ENCODE measurements at places on chromosomes 7 and 10.

DNA sequence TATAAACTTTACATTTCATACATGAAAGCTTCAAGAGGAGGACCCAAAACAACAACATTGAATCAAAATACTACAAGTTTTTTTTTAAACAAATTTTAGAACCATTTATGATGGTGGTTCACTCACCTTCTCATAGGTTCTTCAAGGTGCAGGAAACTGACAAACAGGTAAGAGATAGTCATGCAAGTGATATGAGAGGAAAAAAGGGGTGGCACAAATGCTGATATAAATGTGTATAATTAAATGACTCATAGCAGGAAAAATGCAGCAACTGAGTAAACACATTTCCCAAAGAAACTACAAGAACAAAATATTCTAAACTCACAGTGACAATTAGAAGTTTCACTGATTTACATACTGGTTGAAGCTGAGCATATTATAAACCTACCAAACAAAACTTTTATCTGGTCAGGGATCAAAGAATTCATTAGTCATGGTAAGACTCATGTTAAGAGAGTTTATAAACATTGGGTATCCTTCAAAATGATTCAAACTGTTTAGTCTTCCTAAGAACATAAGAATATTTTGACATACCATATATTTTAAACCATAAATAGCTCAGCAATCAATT, 14.1 kb downstream of the ZWINT start:
- DNase-seq = no peak

DNA sequence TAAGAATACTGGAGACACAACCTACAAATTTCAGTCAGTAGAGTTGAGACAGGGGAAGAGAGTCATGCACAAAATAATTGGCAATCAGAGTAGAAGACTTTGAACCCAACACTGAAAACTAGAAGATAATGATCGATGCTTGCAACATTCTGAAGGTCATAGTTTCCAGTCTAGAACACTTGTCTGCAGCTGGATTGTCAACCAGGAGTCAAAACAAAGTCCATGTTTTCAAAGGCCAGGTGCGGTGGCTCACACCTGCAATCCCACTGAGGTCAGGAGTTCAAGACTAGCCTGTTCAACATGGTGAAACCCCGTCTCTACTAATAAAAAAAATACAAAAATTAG, 26.8 kb upstream of the SMURF1 start:
- no peak for DNase-seq

DNA sequence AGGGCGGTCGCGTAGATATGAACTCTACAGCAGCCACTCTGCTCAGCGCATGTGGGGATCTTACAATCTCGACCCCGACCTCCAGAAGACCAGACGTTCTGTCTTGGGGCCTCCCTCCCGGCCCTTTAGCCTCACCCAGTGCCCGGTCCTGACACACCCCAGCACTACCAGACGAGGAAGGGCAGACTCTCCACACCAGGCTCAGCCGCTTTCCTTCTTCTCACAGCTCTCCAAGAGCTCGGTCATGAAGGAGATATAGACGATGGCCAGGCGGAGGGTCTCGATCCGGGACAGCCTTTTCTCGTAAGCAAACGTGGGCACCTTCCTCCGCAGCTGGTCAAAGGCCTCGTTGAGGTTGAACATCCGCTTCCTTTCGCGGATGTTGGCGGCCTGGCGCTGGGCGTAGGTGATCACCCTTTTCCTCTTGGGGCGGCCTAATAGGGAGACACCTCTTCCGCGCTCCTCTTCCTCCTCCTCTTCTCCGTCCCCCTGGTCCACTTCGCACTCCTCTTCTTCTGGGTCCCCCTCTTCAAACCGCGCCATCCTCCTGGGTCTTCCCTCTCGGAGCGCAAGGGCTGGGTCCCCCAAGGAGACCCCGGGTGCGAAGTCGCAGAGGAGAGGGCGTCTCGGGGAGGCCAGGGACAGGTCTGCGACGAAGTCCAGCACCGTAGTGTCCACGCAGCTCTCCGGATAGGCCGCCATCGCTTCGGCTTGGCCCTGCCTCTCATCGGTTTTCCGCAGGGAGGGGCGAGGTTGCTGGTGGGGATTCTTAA, at the start of gene FERD3L:
Gene FERD3L, minus strand, starts transcription at position 761 of the 773 bp plus-strand sequence. Its CDS starts 59 bp downstream, at position 702.
- no peak for DNase-seq

DNA sequence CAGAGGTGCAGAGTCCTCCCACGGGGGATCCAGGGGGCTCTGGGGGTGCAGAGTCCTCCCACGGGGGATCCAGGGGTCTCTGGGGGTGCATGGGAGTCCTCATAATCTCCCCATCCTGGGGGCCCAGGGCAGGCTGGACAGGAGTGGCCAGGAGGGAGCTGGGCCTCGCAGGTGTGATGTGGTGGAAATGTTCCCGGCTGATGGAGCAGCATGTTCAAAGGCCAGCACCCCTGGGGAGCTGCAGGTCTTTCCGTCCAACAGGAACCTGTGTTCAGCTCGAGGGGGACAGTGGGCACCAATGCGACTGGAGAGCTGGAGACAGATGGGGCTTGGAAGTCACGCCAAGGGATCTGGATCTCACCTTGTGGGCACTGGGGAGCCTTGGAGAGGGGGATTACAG, 38.5 kb upstream of the PSMG3 start:
- DNase-seq = no peak

DNA sequence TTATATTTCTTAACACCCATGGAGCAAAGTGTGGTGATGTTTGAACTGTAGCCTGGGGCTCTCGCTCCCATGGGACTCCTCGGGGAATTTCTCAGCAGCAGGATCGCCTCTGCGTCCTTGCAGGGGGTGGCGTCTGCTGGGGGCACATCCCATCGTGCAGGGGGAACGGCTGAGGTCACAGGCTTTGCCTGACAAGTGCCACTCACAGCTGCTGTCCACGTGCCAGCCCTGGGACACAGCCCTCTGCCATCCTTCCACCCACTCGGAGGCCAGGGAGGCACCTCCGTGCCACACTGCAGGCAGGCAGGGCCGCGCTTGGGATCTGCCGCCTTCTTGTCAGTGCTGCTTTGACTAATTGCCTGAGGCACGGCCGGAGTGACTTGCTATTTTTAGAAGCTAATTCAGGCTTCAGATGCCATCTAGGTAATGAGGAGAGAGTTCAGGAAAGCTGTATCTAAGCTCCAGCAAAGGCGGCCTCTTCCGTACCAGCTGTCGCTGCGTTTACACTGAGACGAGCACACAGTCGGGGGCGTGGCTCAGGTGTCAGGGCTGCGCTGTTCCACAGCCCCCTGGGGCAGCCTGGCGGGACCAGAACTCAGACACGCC, 45.7 kb downstream of the PITRM1 start:
- DNase-seq = no peak

- DNase-seq = no peak
Observed at GRCh38 chr7:114087653-114088469, 169.1 kb upstream of the PPP1R3A start.

- DNase-seq = no peak
Observed at GRCh38 chr10:130635528-130635927, 499.3 kb downstream of the GLRX3 start.

DNA sequence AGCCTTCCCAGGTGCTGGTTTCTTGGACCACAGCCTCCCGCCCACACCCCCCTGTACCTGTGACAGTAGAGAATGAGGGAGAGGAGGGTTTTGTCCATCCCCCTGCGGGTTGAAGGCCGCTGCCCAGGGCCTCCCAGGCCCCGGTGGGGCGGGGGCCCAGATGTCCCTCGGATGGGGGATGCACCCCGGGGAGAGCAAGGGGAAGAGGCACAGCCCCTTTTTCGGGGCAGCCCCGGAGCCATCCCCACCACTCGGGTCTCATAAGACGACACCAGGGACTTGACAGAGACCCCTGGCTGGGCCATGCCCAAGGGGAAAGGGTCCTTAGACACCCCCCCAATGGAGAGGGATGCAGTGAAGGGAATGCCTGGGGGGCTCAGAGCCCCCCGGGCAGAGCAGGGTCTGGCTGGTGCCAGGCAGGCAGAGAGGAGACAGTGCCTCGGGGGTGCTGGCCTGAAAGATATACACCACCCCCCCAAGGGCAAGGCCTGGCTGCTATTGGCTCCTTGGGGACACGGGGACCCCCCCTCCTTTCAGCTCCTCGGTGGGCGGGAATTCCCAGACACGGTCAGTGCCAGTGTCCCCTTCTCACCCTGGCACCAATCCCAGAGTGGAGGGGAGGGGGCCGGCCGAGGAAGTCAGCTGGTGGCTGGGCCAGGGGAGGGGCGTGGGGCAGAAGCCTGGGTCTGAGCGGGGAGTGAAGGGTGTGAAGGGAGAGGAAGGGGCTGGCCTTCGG, 3.7 kb upstream of the SPACDR start:
- no peak for DNase-seq

- DNase-seq = no peak
Observed at GRCh38 chr10:30502266-30503060, 68.5 kb downstream of the MAP3K8 start.

GRCh38 chr10:106608066-106608465, 556.4 kb downstream of the SORCS1 start:
- DNase-seq = no peak

- DNase-seq = no peak
Observed at GRCh38 chr10:133457100-133457841, 3.5 kb downstream of the SCART1 start.

GRCh38 chr10:1141261-1141660, 85.1 kb downstream of the WDR37 start:
- DNase-seq = no peak

GRCh38 chr10:6336016-6336415, 133.3 kb downstream of the PFKFB3 start:
- DNase-seq = no peak
